ENCODE measurements at places on chromosomes 1 and 21.

- peak; percentile 9 for DNase-seq
These were observed 24.2 kb downstream of the PDE9A start for GRCh38 chr21:42677339-42678321.

GRCh38 chr21:45071078-45071873 is 3.1 kb upstream of the ADARB1 start:
- no peak for DNase-seq

- DNase-seq, result no peak
These were observed 23.3 kb upstream of the PTGFRN start for GRCh38 chr1:116886291-116886878.

GRCh38 chr1:239807361-239807760 is 284.3 kb upstream of the FMN2 start:
- no peak for DNase-seq

- peak; percentile 31 for DNase-seq
These were observed 120.3 kb upstream of the TMEM51 start for GRCh38 chr1:15033264-15033663.

DNA sequence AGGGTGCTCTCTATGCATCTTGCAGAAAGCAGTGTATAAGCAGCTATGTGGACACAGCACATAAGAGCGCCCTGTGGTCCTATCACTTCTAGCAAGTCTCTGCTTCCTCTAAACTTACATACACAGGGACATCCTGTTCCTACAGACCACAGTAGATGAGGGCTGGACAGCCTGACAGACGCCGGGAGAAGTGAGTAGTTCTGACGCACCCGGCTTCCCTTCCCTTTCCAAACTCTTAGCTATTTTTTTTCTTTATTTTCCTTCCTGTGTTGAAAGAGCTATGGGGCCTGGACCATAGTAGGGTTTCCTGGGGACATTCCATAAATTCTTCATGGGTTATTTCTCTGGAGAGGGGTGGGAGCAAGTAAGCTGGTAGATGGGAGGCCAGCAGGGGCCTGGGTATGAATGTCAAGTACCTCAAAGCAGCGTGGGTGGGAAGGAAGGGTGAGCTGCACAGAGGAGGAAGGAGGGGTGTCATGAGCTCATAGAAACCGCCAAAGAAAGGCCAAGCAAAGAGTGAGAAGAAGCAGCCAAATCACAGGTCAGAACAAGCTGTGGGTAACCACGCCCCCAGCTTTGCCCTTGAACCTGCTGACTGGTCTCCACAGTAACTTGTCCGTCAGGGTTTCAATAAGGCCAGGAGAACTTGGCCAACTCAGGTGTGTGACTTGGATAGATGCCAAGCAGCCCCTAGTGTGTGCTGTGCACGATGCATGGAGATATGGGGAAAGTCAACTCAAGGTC is 36.6 kb downstream of the PLXNA2 start:
- DNase-seq, result no peak

DNA sequence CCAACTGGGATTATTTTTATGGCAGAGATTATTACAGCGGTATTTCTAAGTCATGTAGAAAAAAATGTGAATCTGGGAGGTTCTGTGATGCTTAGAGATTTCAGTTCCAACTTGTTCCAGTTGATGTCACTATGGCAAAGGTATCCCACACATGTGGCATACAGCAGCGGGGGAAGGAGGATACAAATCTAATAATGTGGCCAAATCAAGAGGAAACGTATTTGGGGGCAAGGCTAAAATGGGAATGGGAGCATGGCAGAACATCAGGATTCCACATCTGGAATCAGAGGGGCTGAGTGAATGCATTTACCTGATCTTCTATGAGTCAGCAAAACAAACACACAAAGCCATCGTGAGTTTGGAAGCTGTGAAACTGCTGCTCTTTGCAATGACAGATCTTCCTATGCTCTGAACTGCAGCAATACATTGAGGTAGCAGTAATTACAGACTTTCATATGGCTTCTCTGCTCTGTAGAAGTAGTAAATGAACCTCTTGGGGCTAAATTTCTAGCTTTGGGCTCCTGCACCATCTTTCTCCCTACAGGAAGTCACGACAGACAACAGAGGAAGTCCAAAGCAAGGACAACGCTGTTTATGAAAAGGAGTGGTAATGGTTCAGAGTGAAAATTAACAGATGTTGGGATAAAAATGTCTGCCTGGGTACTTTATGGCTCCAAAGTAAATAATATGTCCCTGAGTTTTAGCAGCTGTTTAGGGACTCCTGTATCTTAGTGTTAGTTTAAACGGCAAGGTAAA is 55.5 kb downstream of the GABPA start:
- peak; percentile 65 for DNase-seq

- no peak for DNase-seq
These were observed 6.4 kb downstream of the LAMC1 start for GRCh38 chr1:183029591-183030000.

GRCh38 chr21:19999369-20000272 is 998.6 kb upstream of the NCAM2 start:
- no peak for DNase-seq

GRCh38 chr1:11929849-11930248 is 3.6 kb upstream of the KIAA2013 start:
- no peak for DNase-seq

GRCh38 chr1:65524931-65525265 is 104.4 kb downstream of the LEPR start:
- no peak for DNase-seq

- no peak for DNase-seq
These were observed 9.7 kb downstream of the KDF1 start for GRCh38 chr1:26950602-26951001.

- DNase-seq, result peak; percentile 78
These were observed 5.9 kb downstream of the PLOD1 start for GRCh38 chr1:11940260-11940921.

- DNase-seq, result no peak
These were observed 4.1 kb downstream of the CAMK2N1 start for GRCh38 chr1:20481643-20482498.

DNA sequence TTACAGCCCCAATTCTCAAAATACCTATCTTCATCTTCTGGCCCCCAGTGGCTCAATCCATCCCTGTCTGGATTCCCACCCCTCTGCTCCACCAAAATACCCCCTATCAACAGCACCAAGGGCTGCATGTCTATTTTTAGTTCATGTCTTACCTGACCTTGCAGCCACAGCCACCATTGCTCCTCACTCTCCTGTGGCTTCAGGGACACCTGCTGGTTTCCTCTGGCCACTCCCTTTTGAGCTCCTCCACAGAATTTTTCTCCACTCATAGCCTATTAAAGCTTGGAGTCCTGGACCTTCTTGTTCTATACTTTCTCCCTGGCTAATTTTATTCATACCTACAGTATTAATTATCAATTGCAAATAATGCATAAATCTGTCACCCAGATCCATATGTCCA is 125.3 kb upstream of the NGF start:
- no peak for DNase-seq

DNA sequence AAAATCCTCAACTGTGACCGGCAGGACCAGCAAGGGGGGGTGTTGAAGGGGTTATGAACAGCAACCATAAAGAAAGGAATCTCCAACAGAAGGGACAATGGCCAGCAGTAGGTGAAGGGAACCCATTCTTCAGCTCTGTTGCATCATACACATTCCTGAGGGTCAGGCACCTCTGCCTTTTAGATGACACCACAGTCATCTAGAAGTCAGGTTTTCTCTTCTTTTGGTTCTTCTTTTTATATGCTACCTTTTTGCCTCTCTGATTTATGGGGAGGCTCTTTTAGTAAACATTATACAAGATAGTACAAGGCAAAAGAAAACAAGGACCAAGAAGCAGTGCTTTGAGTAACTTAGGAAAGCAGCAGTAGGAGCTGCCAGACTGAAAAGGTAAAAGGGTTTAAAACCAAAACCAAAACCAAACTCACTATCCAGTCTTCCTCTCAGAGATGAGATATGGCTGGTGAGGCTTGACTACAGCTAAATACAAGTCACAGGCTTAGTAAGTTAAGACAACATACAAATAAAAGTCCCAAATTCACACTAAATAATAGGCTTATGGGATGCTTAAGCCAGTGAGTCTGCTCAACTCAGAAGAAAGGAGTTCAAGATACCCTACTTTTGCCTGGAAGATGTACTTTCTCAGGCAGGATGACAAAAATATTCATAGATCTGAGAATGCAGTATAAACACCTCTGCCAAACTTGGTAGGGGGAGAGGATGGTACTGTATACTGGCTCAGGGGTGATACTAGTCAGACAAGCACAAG is 4.1 kb downstream of the TEX38 start:
- no peak for DNase-seq

DNA sequence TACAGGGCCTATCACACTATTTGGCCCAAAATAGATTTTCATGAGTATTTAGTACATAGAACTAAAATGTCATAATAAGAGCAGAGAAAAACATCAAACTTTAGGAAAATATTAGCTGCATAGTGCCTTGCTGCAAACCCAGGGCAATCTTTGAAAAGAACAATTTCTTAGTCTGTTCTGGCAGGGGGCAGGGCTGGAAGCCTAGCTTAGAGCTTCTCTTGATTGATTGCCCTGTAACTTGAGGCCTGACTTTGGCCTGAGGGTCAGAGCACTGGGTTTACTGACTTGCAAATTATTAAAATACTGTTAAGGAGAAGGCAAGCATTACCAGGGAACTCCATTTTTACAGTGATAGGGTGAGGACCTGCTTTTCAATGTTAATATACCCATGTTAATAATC is 115.8 kb upstream of the SPAG17 start:
- DNase-seq, result no peak

DNA sequence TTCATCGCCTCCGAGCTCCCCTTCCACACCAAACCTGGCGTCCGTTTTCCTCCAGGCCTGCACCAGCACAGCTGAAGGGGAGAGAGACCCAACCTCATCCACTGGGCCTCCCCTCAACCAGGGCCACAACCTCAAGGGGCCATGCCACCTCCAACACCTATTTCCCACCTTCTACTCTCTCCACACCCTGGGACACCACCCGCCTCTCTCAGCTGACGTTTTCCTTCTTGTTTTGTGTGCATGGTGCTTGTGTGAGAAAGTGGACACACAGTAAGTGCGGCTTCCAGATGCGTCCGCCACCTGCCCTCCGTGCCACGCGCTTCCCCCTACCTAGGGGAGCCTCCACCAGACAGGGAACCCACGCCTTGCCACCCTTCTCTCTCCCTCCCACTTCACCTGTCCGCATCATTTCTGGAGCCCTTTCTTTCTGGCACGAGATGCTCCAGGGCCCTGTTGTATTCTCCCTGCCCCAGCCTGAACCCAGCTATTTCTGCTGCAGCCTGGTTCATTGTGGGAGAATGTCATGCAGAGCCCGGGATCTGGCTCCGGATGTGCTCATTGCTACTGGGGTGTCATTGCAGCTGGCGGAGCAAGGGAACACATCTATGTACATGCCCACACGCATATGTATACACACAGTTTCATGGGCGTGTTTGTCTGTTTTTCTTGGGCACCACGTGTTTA is 1.3 kb upstream of the GNB1 start:
- no peak for DNase-seq

DNA sequence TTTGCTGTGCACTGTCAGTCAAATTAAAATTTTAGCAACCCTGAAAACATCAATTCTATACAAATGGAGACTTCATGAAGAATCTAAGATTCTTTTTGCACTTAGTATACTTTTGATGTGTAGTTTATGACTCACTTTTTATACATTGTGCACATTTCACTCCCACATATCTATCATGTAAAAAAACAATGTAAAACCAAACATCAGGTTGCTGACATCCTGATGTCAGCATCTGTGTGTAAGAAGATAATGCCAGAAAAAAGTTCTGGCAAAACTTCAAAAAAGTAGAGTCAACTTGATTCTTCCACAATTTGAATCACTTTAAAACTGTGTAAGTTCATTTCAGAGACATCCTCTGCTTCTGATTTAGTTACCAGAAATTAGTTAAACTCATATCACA is 115.7 kb downstream of the CENPF start:
- DNase-seq, result no peak

GRCh38 chr1:192539297-192540092 is 36.1 kb upstream of the RGS1 start:
- DNase-seq, result no peak

DNA sequence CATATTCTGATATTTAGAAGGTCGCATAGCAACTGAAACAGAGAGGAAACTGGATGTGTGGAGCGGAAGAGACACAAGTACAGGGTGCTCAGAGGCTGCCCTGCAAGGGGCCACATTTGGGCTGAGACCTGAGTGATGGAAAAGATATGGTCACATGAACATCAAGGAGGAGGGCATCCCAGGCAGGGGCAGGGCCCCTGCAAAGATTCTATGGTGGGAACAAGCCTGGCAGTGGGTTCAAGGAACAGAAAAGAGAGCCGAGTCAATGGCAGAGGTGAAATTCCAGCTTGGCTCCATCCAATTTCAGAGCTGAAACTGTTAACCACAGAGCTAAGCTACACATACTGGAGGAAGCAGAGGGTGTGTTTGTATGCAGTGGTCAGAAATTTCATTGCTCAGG is 227.7 kb downstream of the PRDM2 start:
- no peak for DNase-seq

- DNase-seq, result no peak
These were observed 29.8 kb downstream of the CHD5 start for GRCh38 chr1:6150006-6150938.

GRCh38 chr1:119674835-119675289 is 26.8 kb upstream of the ZNF697 start:
- peak; percentile 46 for DNase-seq

DNA sequence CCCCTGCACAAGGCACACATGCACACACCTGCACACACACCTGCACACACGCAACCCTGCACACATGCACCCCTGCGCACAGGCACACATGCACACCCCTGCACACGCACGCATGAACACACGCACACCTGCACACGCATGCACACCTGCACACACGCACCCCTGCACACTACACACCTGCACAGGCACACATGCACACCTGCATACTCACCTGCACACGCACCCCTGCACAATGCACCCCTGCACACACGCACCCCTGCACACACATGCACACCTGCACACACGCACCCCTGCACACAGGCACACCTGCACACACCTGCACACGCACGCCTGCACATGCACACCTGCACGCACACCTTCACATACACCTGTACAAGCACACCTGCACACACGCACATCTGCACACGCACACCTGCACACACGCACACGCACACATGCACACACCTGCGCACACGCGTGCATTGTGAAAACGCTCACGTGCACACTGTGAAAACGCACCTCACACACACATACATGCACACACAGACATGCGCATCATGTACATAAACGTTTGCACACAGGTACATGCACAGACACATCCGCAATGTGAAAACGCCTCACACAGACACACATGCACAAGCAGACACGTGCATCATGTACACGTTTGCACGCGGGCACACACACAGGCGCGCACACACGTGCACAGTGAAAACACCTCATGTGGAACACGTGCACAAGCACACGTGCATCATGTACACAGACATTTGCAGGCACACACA is 8.2 kb downstream of the DVL1 start:
- no peak for DNase-seq

Measured in NCI-H446 treated with DMSO at 0.1 percent for 48 hours (cell line).